ENCODE measurements at places on chromosomes 12 and 14.

DNA sequence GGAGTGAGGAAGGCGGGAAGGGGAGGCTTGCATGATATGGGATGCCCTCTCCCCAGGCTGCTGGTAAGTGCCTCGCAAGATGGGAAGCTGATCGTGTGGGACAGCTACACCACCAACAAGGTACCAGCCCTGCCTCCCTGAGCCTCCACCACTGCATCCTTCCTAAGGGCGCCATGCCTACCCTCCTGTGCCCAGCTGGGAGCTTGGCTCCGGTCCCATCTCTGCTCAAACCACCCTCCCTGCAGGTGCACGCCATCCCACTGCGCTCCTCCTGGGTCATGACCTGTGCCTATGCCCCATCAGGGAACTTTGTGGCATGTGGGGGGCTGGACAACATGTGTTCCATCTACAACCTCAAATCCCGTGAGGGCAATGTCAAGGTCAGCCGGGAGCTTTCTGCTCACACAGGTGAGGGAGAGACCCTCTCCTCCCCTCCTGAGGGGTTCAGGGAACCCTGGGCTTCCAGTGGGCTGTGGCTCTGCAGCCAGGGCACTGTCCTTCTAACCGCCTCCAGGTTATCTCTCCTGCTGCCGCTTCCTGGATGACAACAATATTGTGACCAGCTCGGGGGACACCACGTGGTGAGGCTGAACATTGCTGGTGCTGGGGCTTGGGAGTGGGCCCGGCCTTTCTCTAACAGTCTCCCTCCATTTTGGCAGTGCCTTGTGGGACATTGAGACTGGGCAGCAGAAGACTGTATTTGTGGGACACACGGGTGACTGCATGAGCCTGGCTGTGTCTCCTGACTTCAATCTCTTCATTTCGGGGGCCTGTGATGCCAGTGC is 2.6 kb downstream of the GNB3 start:
- no peak for DNase-seq

DNA sequence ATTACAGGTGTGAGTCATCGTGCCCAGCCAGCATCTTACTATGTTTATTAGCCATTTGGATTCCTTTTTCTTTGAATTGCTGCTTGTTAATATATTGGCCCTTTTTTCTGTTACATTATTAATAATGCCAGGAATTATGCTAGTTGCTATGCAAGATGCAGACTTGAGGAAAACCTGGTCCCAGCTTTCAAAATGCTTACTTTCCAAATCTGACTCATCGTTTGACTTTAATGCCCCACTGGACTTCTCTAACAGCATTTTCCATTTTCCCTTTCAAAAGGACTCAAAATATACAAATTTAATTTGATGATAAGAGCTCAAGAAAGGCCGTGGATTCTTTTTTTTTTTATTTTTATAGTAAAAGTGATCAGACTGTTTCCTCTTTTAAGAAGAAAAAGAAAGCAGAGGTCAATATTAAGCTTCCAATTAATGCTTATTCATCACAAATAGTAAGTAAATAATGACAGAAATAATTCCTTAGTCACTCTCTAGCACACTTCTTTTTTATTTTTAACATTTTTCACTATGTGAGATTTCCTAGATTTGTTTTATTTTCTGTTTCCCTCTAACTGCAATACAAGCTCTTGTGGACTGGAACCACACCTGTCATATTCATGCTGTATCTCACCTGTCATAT is 146.1 kb upstream of the FGD4 start:
- DNase-seq, result no peak

DNA sequence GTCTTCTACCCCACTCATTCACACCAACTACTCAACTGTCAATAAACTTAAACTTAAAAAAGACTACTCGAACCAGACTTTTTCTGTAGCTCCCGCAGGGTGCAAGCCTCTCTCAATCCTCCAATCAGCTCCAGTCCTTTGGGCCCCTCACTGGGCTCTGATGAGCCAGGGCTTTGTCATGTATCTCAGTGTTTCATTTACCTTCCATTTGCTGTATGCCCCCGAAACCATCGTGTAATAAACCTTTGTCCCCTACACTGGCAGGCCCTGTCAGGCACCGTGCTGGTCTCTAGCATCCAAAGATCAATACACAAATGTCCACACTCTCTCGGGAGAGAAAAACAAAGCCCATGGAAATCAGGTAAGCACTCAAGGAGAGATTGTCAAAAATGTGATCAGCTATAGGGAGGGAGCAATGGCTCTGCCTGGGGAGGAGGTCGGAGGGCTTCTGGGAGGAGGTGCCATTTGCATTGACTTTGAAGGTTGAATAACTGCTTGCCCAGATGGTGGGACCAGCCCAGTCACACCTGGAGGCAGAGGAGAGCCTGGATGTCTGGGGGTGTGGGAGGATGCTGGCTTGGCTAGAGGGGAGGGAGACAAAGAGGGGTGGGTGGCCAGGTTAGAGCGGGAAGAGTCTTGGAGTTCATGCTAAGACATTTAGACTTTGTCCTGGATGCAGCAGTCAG is 42.1 kb upstream of the DICER1 start:
- no peak for DNase-seq

DNA sequence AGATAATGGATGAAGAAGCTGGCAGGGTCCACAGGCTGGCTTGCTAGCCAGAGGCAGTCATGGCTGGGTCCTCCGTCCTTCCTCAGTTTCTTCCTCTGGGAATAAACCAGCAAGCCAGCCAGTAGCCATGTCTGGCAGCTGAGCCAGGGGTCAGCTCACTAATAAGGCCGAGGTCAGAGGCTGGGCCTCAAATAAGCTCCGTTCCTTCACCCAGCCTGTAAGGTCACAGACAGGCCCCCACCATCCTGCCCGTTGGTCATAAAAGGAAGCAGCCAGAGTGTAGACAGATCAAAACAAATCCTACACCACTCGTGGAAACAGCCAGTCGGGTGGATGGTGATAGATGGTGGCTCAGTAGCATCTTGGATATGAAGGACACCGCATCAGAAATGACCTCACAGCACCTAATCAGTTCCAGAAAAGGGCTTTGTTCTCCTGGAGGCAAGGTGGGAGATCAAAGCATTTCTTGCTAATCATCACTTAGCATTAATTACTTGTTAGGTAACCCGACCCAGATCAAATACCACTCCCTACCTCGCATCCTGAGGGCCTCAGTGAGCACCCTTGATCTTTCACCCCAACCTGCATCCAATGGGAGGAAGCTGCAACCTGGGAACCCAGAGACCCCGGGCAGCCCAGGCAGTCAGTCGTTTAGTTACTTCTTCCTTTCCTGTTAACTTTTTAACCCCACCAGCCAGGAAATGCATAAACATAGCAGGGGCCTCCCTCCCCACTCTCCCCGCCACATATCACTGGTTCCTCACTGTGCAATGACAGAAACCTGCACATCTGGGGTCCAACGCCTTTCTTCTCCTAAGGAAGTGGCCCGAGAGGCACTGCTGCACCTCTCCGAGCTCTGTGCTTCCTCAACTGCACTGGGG is 90.2 kb downstream of the KDM2B start:
- DNase-seq, result no peak

DNA sequence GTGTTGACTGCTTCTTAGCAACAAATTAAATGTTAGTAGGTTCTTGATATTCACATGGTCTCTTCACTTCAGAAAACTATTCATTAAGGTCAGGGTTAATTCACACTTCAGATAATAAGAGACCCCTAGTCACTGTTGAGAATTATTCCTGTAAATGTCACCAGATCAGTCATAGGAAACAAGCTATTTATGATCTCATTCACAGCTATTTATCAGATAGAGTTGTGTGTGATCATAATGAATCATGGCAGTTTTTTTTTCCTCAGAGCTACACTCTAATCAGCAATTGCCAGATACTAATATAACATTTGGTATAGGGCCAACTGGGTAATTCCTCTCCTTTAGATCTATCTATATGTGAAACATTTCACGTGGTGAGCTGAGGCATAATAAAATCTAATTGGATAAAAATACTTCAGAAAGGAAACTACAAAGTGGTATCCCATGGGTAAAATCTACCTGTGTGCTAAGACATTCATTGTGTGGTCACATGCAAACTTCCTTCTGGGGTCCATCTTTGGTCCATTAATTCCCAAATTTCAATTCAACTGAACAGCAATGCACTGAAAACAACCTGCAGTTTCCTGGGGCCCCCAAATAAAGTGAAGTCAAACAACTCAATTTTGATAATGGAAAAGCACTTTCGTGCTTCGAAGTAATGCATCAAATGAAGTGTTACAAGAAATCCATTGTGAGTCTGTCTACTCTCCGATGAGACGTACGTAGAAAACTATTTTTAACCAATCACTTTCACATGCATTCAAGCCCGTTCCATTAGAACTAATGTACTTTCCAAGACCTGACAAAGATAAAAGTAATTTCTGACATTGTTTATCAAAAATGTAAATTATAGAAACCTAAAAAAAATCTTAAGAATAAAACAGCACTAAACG is 197.0 kb downstream of the ACSS3 start:
- DNase-seq, result no peak

DNA sequence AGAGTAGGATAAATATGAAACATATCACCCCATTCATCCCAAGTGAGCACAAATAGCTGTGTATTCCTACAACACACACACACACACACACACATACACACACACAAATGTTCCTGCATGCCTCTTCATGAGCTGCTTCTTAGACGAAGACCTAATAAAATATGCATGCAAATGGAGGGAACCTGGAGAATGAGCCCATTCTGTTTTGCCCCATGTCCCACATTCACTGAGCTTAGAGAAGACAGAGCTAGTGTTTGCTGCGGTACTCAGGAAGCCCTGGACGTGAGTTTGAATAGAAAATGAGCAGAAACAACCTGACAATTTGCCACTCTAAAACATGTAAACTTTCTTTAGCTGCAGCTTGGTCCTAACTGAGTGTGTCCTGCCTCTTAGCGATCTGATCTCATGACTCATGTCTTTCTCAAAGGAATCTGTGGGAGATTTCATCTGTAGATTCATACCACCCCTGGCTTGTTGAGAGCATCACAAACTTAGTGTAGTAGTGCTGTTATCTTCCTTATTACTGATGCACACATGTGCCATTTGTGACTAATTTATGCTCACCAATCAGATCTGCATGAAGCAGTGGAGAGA is 86.8 kb downstream of the ITPR2 start:
- DNase-seq, result no peak

GRCh38 chr12:34016361-34016760 is 5.9 kb upstream of the ALG10 start:
- no peak for DNase-seq

GRCh38 chr12:50024805-50025186 is 498 bp downstream of the RACGAP1 start:
- no peak for DNase-seq

GRCh38 chr14:26463136-26463535 is 134.7 kb downstream of the NOVA1 start:
- no peak for DNase-seq

DNA sequence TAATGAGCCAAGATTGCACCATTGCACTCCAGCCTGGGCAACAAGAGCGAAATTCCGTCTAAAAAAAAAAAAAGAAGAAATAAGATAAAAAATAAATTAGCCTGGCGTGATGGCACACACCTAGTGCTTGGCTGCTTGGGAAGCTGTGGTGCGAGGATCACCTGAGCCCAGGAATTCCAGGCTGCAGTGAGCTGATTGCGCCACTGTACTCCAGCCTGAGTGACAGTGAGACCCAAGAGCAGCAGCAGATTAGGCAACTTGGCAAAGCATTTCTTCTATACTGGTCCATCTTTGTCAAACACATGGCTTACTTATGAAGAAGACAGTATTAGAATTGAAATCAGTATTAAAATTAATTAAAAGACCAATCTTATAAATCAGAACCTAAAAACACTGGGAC is 6.3 kb downstream of the GON7 start:
- no peak for DNase-seq

DNA sequence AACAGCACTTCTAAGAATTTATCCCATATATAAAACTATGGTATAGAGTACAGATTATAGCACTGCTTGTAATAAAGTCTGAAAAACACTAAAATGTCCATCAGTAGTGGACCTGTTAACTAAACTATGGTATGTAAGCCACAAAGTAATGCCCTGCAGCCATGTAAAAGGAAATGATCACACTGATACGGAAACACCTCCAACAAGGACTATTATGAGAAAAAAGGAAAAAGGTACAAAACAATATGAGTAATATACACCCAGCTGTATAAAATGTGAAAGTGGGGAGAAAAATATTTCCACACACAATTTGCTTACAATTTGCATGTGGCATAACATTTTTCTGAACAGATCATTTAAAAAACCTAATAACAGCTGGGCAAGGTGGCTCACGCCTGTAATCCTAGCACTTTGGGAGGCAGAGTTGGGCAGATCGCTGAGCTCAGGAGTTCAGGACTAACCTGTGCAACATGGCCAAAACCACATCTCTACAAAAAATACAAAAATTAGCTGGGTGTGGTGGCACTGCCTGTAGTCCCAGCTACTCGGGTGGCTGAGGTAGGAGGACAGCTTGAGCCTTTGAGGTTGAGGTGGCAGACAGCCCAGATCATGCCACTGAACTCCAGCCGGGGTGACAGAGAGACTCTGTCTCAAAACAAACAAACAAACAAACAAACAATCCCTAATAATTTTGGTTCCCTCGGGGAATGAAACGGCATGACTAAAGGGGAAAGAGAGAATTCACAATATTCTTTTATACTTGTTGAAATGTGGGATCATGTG is 250.5 kb downstream of the MED13L start:
- DNase-seq, result no peak
